ENCODE measurements at places on chromosomes 5 and 9.

DNA sequence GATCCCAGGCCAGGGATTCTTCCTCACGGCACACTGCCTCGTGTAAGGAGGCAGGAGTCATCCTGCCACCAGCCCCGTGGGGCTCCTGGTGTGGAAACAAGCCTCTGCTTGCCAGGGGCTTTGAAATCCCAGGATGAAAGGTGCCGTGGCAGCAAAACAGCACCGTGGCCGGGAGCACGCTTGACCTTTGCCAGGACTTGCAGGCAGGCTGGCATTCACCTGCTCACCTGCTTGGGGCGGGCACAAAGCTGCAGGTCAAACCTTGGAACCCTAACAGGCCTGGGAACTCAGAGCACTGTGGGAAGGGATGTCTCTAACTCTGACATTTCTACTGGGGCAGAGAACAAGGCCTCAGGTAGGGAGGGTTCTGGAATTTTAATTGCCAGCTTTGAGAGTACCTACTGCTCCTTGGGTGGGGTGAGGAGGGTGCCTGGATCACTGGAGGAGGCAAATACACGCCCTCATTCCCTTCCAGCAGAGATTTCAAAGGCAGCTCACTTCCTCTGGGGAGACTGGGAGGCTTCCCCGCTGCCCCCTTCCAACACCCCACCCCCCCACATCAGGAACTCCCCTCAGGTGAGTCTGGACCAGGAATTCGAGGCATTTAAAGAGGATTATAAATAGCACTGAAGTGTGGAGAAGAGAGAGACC, 45.6 kb upstream of the STXBP1 start:
- DNase-seq: no peak

GRCh38 chr5:145471026-145471425, 364.1 kb downstream of the PRELID2 start:
- DNase-seq: no peak

- DNase-seq: no peak
Measured at GRCh38 chr9:124291801-124292396, 34.1 kb downstream of the NEK6 start.

GRCh38 chr9:110650991-110651411, 17.6 kb upstream of the MUSK start:
- DNase-seq: peak; percentile 86

GRCh38 chr5:142432369-142432863, 107.6 kb upstream of the SPRY4 start:
- DNase-seq: no peak

DNA sequence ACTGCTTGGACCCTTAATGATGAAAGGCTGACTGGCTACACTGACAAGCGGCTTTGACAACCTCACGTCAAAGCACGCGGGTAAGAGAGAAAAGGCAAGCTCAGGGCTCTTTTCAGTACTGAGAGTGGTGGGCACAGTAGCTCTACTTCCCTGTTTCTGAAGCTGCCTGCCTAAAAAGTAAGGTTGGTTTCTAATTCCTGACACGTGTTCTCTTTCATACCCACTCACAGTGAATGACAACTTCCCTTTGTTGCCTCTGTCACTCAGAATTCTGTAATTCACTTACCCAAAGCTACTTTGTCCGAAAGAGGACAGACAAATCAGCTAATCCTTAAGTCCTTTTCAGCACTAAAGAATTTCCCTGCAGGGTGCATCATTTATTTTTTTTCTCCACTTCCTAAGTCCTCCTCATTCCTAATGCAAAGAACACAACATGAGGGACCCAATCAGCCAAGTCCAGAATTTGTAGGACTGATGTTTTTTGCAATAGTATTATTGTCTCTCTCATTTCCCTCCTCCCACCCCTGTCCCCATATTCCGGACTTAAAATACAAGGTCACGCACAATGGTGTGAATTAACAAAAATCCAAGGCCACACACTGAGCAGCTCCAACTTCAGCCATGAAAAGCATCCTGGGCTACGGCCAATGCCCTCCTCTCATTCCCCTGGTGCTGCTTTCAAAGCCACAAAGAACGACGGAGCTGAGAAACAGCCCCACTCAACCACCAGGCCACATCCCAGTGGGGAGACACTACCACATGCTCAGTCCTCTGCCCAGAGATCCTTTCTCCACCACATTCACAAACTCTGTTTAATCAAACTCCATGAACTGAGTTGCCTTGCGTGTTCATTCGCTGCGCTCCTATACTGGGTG, 221.0 kb downstream of the TSSK1B start:
- no peak for DNase-seq

DNA sequence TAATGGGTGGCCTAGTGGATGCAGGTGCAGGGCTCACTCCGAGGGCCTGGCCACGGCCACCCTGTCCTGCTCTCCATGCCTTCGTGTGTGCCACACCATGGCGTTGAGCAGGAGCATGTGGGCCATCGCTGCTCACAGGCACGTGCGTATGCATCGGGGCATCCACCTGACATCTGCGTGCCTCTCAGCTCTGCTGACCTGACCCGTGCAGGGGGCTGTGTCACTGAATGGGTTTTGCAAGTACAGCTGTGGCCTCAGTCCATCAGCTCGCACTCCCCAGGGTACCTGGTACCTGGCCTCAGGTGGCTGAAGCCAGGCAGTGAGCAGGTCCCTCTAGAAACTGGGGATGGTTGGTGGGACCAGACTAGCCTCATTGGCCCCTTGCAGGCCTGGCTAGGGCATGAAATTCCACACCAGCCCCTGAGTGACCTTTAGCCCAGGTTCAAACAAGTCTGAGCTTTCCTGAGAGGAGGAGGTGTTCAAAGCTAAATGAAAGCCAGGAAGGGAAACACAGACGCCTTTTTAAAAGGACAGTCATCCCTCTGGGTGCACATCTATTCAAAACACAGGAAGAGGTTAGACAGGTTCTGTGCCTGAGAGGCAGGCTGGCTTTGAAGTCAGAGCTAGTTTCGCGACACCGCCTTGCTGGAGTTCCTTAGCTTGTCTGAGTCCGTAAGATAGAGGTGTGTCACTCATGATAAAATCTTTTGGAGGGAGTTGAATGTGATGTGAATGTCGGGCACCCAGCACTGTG, 74.0 kb downstream of the MACROH2A1 start:
- no peak for DNase-seq

GRCh38 chr9:22105005-22105722, 96.1 kb upstream of the CDKN2B start:
- no peak for DNase-seq

DNA sequence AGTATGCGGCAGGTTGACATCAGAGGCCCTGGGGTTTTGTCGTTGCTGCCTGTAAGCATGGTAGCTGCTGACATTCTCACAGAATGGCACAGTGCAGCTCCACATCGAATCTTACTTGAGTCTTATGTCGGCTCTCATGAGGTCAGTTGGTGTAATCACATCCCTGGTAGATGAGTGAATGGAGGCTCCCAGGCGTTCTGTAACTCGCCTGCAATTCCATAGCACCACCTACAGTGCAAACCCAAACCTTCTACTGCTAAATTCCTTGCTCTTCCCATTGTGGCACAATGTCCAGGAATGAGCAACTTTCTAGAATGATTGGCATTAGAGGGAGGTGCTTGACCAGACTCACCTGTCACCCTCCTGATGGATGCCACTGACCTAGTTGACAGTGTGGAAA, 578.4 kb downstream of the CCDC171 start:
- no peak for DNase-seq

GRCh38 chr9:97560154-97560553, 58.7 kb downstream of the TMOD1 start:
- no peak for DNase-seq

- DNase-seq: peak; percentile 69
Measured at GRCh38 chr5:171521219-171521633, 101.8 kb downstream of the FGF18 start.

DNA sequence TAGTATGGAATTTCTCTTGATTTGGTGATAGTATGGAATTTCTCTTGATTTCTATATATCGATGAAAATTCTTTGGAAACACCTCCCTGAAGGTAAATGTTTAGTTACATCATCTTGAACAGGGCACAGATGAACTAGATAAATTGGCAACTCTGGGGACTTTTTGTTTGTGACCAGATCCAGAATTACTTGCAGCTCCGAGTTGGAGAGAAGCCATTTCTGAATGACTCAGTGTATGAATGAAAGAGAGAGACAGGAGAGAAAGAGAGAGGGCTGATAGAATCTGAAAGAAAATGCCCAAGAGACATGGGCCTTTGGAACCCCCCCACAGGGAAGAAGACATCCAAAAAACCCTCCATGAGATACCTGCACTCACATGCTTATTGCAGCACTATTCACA, 14.1 kb downstream of the TNFSF15 start:
- DNase-seq: no peak
